ENCODE measurements at places on chromosomes 11 and 22. TPM values are rescaled to one million over a fixed set of nuclear protein-coding genes. Genes with fewer than 3 reads are reported as not detected.

GRCh38 chr11:17075506-17075905, 2.0 kb downstream of the RPS13 start:
- H3K36me3 ChIP-seq: peaks cover 35% of the 10 kb centered on the region
- no peak overlapping the region for H3K27ac ChIP-seq
- H3K4me1 ChIP-seq: no peaks in the 10 kb centered on the region
- no peak overlapping the region for H3K4me3 ChIP-seq

Gene MOGAT2
- not detected for total RNA-seq

- no peak overlapping the region for H3K4me3 ChIP-seq
- no peaks in the 10 kb centered on the region for H3K4me1 ChIP-seq
- no peaks in the 10 kb centered on the region for H3K36me3 ChIP-seq
These were observed 22.2 kb upstream of the ELFN2 start for GRCh38 chr22:37449331-37450001.

GRCh38 chr11:79050786-79051185, 390.0 kb downstream of the TENM4 start:
- no peaks in the 10 kb centered on the region for H3K4me1 ChIP-seq
- no peak overlapping the region for H3K4me3 ChIP-seq
- H3K36me3 ChIP-seq: no peaks in the 10 kb centered on the region
- peak; percentile 11 for DNase-seq

DNA sequence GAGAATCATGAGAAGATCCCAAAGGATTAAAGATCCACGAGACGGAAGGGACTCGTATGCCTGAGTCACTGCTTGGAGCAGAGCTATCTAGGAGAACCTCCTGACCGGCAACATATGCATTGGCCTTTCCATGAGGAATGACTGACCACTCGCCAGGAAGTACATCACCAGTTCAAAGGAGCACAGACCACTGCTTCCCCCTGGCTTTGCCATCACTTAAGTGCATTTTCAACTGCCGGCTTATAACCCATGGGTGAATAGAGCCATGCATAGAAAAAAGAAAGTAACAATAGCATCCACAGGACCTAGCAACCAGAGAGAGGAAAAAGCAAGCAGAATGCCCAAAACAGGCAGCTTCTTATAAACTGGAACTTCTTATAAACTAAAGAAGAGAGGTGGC, 98.3 kb upstream of the ZC3H12C start:
- H3K36me3 ChIP-seq: no peaks in the 10 kb centered on the region
- H3K4me3 ChIP-seq: no peak overlapping the region
- H3K27me3 ChIP-seq: no peaks in the 10 kb centered on the region
- no peaks in the 10 kb centered on the region for H3K4me1 ChIP-seq
- DNase-seq: no peak

Gene L3MBTL2
- total RNA-seq: 21.2 TPM

DNA sequence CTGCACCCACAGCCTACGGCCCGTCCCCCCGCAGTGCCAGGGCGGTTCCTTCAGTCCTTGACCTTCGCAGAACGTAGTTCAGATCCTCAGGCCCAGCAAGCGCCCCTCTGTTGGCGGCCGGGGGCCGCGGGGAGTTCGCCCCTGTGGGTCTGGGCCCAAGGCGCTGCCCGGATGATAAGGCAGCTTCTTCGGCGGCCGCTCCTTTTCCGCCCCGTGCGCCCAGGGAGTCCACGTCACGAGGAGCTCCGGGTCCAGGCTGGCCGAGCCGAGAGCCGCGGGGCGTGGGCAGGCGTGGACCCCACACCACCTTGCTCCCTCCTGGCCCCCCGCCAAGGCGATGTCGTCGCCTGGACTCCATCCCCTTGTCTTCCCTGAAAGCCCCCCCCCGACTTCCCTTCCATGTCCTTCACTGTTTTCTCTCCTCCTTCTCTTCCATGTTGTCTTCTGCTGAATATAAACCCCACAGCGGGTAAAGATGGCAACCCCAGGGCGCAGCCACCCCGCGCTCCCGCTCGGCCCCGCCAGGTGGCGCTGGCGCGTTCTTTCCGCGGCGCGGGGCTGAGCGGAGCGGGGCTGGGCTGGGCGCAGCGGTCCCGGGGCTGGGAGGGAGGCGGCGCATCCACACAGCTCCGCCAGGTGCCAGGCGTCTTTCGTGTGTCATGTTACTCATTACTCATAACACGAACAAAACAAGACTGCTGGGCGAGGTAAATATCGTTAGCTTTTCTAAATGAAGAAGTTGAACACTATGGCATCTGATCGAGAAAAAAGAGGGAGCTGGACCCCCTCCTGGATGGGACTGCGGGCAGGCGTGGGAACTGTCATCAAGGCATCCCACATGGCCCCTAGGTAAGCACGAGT, 321.0 kb downstream of the NTM start:
- no peak for DNase-seq
- no peaks in the 10 kb centered on the region for H3K36me3 ChIP-seq
- H3K4me1 ChIP-seq: no peaks in the 10 kb centered on the region
- H3K27me3 ChIP-seq: peaks cover 7% of the 10 kb centered on the region

- peak overlapping the region; percentile 82 for H3K27ac ChIP-seq
- H3K27me3 ChIP-seq: peaks cover 40% of the 10 kb centered on the region
- H3K36me3 ChIP-seq: no peaks in the 10 kb centered on the region
- DNase-seq: no peak
- peak overlapping the region; percentile 41 for H3K4me3 ChIP-seq
These were observed 25.3 kb downstream of the DUSP8 start for GRCh38 chr11:1546536-1547466.

- H3K27me3 ChIP-seq: peaks cover 25% of the 10 kb centered on the region
- no peak for DNase-seq
- H3K4me3 ChIP-seq: no peak overlapping the region
- no peak overlapping the region for H3K27ac ChIP-seq
- H3K4me1 ChIP-seq: no peaks in the 10 kb centered on the region
These were observed 5.7 kb upstream of the SULT4A1 start for GRCh38 chr22:43867839-43868635.

GRCh38 chr22:49772692-49773091, 55.0 kb downstream of the BRD1 start:
- no peaks in the 10 kb centered on the region for H3K27me3 ChIP-seq
- H3K36me3 ChIP-seq: peaks cover 10% of the 10 kb centered on the region
- no peak overlapping the region for H3K27ac ChIP-seq
- peaks cover 17% of the 10 kb centered on the region for H3K4me1 ChIP-seq

GRCh38 chr22:42676059-42676607, 26.9 kb upstream of the CYB5R3 start:
- no peak for DNase-seq
- no peak overlapping the region for H3K4me3 ChIP-seq
- no peaks in the 10 kb centered on the region for H3K4me1 ChIP-seq

GRCh38 chr11:5151713-5152153, 2.8 kb downstream of the OR52A1 start:
- H3K4me1 ChIP-seq: no peaks in the 10 kb centered on the region
- no peak overlapping the region for H3K4me3 ChIP-seq
- H3K27ac ChIP-seq: no peak overlapping the region

Gene STK33
- 6.8 TPM for total RNA-seq

Gene LRRC10B
- 0.98 TPM for total RNA-seq

- DNase-seq: peak; percentile 29
- peaks cover 46% of the 10 kb centered on the region for H3K36me3 ChIP-seq
- H3K27ac ChIP-seq: peak overlapping the region; percentile 99
- no peaks in the 10 kb centered on the region for H3K27me3 ChIP-seq
- no peaks in the 10 kb centered on the region for H3K4me1 ChIP-seq
- peak overlapping the region; percentile 90 for H3K4me3 ChIP-seq
These were observed 824 bp downstream of the THAP7 start for GRCh38 chr22:21000987-21001600.

GRCh38 chr11:81874635-81875034, 859.0 kb downstream of the FAM181B start:
- no peak overlapping the region for H3K4me3 ChIP-seq
- no peaks in the 10 kb centered on the region for H3K4me1 ChIP-seq
- H3K36me3 ChIP-seq: no peaks in the 10 kb centered on the region
- no peaks in the 10 kb centered on the region for H3K27me3 ChIP-seq
- DNase-seq: no peak
- no peak overlapping the region for H3K27ac ChIP-seq

Gene ZDHHC8
- total RNA-seq: 53.4 TPM

Gene SERHL2
- total RNA-seq: 3.3 TPM

- H3K4me1 ChIP-seq: peaks cover 22% of the 10 kb centered on the region
- no peaks in the 10 kb centered on the region for H3K36me3 ChIP-seq
- H3K27ac ChIP-seq: no peak overlapping the region
- DNase-seq: no peak
These were observed 48.5 kb upstream of the A4GALT start for GRCh38 chr22:42769238-42769573.

Gene PKP3
- total RNA-seq: 13.2 TPM

DNA sequence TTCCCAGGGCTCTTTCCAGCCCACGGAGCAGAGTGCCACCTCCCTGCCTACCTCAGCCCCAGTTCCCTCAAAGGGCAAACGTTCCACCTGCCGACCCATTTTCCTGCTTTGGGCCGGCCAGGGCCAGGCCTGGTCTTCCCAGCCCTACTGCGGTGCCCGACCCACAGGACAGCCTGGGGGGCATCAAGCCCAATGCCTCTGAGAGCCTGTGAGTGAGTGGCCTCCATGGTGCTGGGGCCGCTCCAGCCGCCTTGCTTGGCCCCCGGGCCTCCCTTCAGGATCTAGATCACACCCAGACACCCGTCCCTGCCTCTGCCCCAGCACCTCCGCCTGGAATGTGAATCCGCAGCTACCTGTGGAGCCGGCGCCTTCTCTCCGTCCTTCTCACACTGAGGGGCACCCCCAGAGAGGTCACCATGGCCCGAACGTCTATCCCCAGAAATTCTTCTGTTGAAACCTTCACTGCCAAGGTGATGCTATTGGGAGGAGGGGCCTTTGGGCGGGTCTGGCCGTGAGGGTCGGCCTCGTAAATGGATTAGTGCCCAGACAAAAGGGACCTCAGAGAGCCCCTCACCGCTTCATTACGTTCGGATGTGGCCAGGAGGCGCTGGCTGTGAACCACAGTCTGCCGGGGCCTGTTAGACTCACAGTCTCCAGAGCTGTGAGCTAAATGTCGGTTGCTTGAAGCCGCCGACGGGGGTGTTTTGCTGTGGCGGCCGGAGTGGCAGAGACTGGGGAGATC, 36.2 kb upstream of the BRSK2 start:
- H3K4me3 ChIP-seq: no peak overlapping the region
- no peak for DNase-seq
- H3K27me3 ChIP-seq: peaks cover 23% of the 10 kb centered on the region
- no peaks in the 10 kb centered on the region for H3K36me3 ChIP-seq
- no peak overlapping the region for H3K27ac ChIP-seq
- no peaks in the 10 kb centered on the region for H3K4me1 ChIP-seq

Gene SLC7A4
- not detected for total RNA-seq

DNA sequence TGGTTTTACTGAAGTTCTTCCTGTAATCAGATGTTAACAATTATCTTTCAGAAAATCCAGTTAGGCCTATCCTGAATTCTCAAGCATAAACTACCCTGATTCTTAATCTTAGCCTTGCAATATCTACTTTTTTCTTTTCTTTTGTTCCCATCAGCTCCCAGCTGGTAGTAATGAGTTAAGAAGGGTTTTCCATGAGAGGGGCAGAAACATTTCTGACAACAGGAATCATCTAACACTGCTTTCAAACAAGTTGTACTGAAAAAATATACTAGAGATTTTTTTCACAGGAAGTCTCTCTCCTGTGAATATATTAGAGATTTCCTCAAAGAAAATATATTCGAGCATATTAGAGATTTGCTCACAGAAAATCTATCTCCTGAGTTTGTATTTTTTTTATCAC, 3.3 kb upstream of the TRIM6 start:
- no peak for DNase-seq
- H3K4me3 ChIP-seq: no peak overlapping the region
- no peaks in the 10 kb centered on the region for H3K27me3 ChIP-seq

Gene RASL10A
- total RNA-seq: 6.6 TPM

GRCh38 chr11:120258661-120259060, 18.7 kb downstream of the POU2F3 start:
- no peaks in the 10 kb centered on the region for H3K4me1 ChIP-seq
- no peak overlapping the region for H3K4me3 ChIP-seq
- H3K27ac ChIP-seq: no peak overlapping the region
